ENCODE measurements at places on chromosomes 12 and 14.
A peak's percentile ranks its signal among the peaks of the same experiment; 100 is the strongest.

DNA sequence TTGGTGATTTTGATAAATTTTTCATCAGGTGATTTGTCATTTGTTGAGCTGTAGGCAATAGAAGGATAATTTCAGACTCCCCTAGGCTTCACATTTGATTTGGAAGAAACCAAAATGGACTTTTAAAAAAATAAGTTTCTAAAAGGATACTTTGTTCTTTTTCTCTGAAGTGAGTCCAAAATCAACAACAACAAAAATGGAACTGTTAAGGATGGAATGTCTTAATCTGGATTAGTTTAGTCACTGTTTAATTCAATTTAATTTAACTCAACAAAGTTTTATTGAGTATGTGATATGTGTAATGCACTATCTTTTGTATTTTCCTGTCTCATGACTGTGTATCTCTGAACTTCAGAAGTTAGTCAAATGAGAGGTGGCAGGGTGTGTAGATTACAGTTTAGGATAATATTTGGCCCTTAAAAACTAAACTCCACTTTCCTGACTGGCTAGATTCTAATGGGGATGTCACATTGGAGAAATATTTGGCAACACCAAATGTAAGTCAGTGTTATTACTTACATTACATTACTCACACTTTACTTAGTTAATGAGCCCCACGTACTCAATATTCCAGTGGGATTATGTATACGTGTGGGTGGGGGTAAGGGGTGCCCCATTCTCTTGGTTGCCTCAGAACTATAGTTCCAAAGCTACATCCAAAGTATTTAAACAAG, 209.7 kb downstream of the BCAT1 start:
- DNase-seq = no peak

GRCh38 chr12:68370006-68370590, 37.9 kb upstream of the MDM1 start:
- DNase-seq = no peak

DNA sequence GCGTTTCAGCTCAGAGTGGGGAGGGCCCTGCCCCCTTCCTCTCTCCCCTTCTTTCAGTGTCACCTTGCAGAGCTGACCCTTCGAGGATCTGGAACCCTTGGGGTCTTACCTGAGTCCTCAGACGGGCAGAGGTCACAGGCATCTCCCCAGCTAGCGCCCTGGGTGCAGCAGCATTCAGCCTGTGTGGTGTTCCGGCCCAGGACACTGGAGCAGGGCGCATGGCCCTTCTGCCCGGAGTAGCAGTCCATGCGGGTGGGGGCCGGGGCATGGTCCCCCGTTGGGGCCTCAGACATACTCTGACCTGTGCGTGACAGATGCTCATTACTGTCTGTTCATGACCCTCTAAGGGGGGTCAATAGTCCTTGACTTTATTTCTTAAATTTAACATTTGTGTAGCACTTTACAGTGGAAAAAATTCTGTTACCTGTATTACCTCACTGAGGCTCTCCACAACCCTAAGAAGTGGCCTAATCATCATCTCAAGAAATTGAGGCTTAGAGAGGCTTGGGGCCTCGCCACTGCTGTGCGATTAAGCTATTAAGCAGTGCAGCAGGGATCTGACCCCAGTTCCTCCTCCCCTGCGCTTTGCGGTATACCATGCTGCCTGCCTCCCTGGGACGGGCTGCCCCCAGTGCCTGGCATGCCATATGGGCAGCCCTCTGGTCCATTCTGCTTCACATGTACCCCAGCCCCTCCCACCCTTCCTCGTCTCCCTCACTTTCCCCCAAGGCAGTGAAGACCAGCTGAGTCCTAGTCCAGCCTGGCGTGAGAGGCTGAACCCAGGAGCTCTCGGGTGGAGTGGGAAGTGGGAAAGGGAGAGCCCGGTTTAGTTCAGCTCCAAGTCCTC, 11.5 kb downstream of the ISCA2 start:
- no peak for DNase-seq

DNA sequence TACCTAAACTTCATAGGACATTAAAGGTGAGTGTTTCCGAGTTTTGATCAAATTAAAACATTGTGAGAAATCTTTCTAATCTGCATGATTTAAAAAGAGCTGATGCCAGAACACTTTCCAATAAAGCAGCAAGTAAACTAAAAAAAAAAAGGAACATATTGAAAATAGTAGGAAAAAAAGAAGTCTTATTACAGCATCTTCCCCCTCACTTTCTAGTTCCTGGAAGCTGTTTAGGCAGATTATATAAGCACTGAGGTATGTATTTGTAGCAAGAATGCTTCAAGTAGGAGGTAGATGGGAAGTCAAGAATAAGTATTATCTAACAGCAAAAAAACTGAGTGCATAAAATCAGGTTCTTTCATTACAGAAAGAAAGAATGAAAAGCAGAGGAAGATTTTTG, 45.8 kb downstream of the ERO1A start:
- DNase-seq = no peak

DNA sequence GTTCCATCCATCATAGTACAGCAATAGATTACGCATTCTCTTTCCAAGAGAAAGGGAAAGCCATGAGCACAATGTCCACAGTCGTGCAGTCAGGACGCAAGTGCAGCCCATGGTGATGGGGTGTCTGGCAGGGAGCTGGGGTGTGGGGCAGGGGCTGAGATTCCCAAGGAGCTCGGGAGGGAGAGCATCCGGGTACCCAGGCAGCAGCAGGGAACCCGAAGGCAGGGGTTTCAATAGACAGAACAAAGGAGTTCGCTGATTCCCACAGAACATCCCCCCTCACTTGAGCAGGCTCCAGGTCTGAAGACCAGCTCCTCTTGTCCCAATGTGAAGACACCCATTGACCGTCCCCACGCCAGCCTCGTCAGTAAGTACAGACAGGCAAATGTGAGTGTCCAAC, 13.5 kb downstream of the ANHX start:
- DNase-seq = no peak

GRCh38 chr12:58916161-58916621, 4.1 kb downstream of the LRIG3 start:
- DNase-seq = no peak

GRCh38 chr14:81523016-81523415, 10.6 kb downstream of the SEL1L start:
- no peak for DNase-seq

DNA sequence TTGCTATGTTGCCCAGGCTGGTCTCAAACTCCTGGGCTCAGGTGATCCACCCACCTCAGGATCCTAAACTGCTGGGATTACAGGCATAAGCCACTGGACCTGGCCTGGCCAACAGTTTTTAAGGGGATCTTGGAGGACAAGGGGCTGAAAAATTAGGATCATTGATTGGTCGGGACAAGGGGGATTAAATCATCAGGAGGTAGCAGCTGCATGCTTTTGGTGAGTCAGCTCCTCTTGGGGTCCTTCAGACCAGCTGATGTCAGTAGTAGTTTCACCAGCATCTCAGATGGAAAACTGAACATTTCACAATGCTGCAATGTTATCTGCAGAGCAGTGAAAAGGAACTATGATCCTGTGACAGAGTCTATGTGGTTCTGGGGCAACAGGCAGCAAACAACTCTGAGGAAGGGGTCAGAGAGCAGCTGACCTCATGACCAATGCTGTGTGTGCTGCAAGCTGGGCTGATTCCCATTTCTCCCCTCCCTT, 6.3 kb downstream of the LRRC74A start:
- no peak for DNase-seq

GRCh38 chr12:128573907-128574306, 249.9 kb downstream of the SLC15A4 start:
- no peak for DNase-seq

DNA sequence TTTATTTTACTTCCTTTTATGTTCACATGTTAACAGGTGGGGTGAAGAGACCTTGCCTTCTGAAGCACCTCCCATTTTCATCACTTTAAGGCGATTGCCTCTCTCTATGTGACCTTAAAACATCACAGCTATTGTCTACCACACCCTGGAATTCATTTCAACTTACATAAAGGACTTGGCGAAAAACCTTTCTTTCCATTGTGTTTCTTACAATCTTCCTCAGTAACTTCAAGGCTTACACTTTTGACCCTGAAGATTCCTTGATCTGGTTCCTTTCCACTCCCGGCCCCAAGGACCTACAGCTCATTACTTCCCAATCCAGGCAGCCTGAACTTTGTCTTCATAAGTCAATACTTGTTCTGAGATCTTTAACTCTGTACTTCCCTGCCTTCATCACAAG, 443.3 kb downstream of the ADAMTS20 start:
- no peak for DNase-seq

GRCh38 chr14:29716150-29716549, 211.5 kb downstream of the PRKD1 start:
- no peak for DNase-seq

DNA sequence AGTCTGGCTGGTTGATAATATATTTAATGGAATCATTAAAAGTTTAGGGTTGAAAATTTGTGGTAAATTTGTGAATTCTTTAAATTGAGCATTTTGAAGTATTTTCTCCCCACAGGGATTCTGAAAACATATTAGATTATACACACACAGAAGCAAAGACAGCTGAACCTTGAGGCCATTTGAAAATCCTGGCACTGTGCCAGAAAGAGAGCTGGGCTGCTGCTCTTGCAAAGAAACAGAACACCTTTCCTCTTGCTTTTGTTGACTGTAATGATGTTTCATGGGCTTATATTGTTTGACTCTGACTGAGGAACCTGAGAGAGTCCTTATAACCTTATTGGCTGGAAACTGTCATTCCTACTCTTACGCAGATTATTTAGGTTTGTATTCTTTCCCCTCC, 4.8 kb downstream of the RNF34 start:
- peak; percentile 94 for DNase-seq

Measured in NCI-H345 (cell line).